ENCODE measurements at places on chromosomes 1 and 21.

DNA sequence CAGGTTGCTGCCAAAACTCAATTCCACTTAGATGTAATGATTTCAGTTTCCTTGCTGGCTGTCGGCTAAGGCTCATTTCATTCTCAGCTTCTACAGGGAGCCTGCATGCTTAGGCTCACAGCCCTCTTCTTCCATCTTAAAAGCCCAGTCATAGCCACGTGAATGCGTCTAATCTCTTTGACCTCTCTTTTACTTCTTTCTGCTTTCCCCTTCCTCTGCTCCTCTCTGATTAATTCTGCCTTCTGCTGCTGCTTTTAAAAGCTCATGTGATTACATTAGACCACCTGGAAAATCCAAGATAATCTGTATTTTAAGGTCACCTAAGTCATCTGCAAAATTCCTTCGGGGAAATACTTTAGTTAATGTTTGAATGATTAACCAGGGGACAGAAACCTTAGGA is 812.8 kb upstream of the BRINP3 start:
- DNase-seq: no peak

DNA sequence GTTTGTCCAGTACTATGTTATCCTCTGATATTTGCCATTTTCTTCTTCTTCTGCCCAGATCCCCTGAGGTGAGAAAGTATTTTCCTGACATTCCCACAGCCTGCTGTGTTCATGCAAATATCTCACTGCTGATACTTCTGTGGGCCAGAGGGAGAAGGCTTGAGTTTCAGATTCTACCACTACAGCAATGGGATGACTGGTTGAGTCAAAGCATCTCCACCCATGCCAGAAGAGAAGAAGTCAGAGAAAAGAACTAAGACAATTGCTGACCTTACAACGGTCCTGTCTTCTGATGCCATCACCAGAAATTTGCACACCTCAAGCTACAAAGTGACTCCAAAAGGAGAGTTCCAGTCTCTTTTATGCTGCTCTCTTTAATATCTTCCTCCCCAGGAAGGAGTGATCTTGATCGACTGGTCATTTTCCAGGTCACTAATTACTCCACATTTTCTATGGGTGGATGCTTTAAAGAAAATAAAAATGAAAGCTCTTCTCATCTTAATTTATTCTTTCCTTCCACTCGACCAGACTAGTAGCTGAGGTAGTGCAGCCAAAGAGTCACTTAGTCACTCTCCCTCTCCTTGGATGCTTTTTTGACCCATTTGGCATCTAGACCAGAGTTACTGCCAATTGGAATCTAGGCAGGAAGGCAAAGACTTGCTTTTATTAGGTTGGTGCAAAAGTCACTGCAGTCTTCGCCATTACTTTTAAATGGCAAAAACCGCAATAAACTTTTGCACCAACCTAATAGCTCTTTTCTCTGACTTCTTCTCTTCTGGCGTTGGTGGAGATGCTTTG is 195.1 kb downstream of the PTPRC start:
- DNase-seq: no peak

DNA sequence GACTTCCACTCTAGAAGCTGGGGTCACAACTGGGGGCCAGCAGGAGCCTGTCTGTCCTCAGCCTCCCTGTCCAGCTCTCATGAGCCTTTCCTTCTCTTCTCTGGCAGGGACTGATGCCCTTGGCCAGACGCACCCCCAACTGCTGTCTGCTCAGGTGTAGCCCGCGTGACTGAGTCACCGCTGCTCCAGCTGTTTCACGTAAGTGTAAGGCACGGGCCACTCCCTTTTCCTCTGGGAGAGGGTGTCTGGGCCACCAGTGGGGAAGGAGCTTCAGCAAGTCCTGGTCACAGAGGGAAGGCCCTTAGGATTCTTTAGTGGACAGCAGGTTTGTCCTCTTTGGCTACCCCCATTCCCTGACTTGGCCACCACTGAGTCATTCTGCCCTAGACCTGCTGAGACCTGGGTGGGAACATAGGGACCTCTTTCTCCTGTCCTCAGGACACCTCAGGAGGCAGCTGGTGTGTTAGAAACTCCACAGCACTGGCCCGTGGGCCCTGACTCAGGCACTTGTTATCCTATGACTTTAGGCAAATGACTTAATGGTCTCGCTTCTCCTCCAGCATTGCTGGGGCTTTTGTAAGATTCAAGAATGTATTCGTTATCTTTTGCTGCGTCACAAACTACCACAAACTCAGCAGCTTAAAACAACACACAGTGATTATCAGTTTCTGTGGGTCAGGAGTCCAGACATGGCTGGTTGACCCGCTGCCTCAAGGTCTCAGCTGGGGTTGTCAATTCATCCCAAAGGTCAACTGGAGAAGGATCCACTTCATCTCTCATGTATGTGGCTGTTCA is 64.8 kb downstream of the FAM163A start:
- DNase-seq: no peak

DNA sequence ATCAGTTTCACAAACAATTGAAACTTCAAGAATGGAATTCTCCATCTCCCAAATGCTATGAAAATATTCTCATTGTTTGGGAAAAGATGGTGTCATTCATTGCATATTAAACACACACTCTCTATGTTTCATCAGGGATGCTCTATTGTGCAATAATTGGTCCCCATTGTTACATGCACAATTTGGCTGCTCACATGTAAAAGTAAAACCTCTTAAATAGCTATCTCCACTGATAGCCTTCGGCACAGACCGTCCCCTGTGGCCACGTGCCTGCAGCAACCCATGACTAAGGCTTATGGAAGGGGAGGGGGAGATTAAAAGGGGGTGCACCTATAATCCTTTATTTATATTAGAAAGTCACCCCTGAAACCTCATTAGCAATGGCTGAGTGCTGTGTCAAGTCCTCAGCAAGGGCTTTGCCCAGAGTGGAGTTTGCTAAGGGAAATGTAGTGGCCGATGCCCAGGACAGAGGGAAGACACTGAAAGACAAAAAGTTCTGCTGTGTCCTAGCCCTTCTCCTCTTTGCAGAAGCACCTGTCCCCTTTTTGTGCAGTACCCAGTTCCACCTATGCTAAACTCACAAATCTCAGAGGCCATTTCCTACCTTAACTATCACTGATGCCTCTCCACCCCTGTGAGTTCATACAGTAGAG is 309.6 kb upstream of the ESRRG start:
- no peak for DNase-seq

Measured in T follicular helper cell (primary cell).